Natural killer cell (primary cell): ENCODE measurements at places on chromosomes 1 and 21. TPM values are rescaled to one million over a fixed set of nuclear protein-coding genes. Genes with fewer than 3 reads are reported as not detected.

The GBP5 gene
- 249 TPM for total RNA-seq

GRCh38 chr1:32741413-32742198 is 39.0 kb upstream of the SYNC start:
- no peaks in the 10 kb centered on the region for H3K36me3 ChIP-seq
- H3K4me3 ChIP-seq, result no peak overlapping the region
- DNase-seq, result no peak

DNA sequence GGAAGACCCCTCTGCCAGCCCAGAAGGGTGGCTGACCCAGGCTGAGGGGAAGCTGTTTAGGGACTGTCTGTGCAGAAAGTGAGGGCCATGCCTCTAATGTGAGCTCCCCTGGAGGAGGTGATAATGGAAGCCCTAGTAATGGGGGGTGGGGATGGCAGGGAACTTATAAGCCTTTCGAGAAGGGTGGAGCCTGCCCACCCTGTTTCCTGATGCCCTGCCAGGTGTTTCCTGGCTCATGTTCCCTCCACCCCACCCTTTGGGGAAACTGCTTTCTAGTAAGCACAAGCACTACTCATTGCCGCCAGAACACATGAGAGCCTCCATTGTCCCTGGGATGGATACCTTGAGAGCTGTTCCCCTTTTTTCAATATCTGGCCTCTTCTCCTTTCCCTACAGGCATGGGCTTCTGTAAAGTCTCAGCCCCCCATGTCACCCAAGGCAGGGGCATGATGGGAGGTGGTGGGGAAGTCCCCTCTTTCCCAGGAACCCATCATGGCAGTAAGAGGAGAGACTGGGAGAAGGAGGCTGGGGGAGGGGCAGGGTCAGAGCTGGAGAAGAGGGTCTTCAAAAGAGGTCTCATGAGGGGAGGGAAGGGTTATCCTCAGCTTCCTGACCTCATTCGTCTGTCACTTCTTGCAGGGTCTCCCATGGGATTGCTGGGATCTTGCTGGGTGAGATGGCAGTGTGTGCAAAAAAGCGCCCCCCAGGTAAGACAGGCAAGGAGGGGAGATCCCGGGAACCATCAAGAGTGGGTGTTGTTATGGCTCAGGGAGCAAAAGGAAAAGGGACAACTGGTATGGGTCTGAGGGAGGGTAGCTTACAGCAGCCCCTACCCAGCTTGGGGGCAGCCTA is 2.4 kb downstream of the ATP8B2 start:
- no peaks in the 10 kb centered on the region for H3K27me3 ChIP-seq
- H3K36me3 ChIP-seq, result peaks cover 16% of the 10 kb centered on the region
- H3K27ac ChIP-seq, result peak overlapping the region; percentile 63

GRCh38 chr21:42777064-42777756 is 102.1 kb downstream of the WDR4 start:
- peaks cover 11% of the 10 kb centered on the region for H3K4me1 ChIP-seq
- no peaks in the 10 kb centered on the region for H3K27me3 ChIP-seq
- DNase-seq, result no peak
- no peak overlapping the region for H3K27ac ChIP-seq
- H3K4me3 ChIP-seq, result no peak overlapping the region

- no peak overlapping the region for H3K4me3 ChIP-seq
- no peak for DNase-seq
- H3K27ac ChIP-seq, result no peak overlapping the region
- H3K27me3 ChIP-seq, result no peaks in the 10 kb centered on the region
Measured at GRCh38 chr1:241331328-241332036, 25.5 kb downstream of the RGS7 start.

The ACKR1 gene
- not detected for total RNA-seq

- DNase-seq, result no peak
- no peaks in the 10 kb centered on the region for H3K27me3 ChIP-seq
- no peak overlapping the region for H3K27ac ChIP-seq
- H3K4me1 ChIP-seq, result no peaks in the 10 kb centered on the region
Measured at GRCh38 chr1:203185061-203185461, 1.4 kb downstream of the CHI3L1 start.

DNA sequence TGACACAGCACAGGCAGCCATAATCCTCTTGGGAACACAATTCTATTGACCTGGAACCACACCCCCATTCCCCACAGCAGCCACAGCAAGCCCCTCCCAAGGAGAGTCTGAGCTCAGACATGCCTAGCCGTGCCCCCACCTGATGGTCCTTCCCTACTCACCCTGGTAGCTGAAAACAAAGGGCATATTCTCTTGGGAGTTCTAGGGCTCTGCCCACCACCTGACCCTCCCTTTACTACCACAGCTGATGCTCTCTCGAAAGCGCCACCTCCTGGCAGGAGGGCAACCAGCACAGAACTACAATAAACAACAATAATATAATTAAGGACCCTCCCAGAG is 184.8 kb upstream of the COA6 start:
- no peak overlapping the region for H3K4me3 ChIP-seq
- peak; percentile 9 for DNase-seq
- no peaks in the 10 kb centered on the region for H3K4me1 ChIP-seq
- no peaks in the 10 kb centered on the region for H3K36me3 ChIP-seq
- H3K27ac ChIP-seq, result no peak overlapping the region
- H3K27me3 ChIP-seq, result no peaks in the 10 kb centered on the region

GRCh38 chr21:28719723-28720122 is 273.0 kb downstream of the LTN1 start:
- H3K27me3 ChIP-seq, result no peaks in the 10 kb centered on the region
- no peaks in the 10 kb centered on the region for H3K4me1 ChIP-seq
- no peaks in the 10 kb centered on the region for H3K36me3 ChIP-seq
- DNase-seq, result no peak

DNA sequence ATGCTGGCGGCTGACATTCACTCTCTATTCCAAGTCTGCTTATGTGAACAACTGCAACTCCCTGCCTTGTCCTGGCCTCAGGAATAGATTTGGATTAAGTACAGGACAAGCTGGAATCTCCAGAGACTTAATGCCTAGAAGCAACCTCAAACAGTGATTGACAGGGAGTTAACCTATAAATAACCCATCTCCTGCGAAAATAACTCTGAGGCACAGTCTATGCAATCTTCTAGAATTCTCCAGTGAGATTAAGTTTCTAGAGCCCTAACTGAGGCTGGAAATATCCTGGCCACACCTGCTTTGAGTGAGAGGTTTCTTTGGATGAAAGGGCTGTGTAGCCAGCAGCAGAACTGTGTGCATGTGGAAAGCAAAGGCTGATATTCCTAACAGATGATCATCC is 25.3 kb upstream of the ATP1A1 start:
- no peaks in the 10 kb centered on the region for H3K4me1 ChIP-seq
- H3K27me3 ChIP-seq, result no peaks in the 10 kb centered on the region

The OR2L3 gene
- total RNA-seq, result not detected

DNA sequence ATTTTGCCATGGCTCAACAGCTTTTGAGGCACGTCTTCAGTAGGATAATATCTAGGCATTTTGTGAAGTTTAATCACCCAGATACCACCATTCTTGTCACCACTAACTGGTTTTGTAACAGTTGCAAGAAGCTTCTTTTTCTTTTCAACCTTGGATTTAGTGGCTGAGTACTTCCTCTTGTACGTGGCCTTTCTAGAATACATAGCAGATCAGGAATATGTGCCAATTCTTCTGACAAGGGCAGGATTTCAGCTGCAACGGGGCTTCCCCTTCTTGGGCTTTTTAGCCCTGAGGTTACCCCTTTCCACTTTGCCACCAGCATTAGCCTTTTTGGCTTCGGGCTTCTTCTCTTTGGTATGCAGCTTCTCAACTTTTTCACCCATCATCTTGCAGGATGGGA is 79.3 kb upstream of the WARS2 start:
- no peak overlapping the region for H3K27ac ChIP-seq
- no peaks in the 10 kb centered on the region for H3K36me3 ChIP-seq
- no peak overlapping the region for H3K4me3 ChIP-seq
- H3K4me1 ChIP-seq, result no peaks in the 10 kb centered on the region
- H3K27me3 ChIP-seq, result no peaks in the 10 kb centered on the region
